Karpas-422 (cell line): ENCODE measurements at places on chromosomes 3 and 15. TPM values are rescaled to one million over a fixed set of nuclear protein-coding genes. Genes with fewer than 3 reads are reported as not detected.

DNA sequence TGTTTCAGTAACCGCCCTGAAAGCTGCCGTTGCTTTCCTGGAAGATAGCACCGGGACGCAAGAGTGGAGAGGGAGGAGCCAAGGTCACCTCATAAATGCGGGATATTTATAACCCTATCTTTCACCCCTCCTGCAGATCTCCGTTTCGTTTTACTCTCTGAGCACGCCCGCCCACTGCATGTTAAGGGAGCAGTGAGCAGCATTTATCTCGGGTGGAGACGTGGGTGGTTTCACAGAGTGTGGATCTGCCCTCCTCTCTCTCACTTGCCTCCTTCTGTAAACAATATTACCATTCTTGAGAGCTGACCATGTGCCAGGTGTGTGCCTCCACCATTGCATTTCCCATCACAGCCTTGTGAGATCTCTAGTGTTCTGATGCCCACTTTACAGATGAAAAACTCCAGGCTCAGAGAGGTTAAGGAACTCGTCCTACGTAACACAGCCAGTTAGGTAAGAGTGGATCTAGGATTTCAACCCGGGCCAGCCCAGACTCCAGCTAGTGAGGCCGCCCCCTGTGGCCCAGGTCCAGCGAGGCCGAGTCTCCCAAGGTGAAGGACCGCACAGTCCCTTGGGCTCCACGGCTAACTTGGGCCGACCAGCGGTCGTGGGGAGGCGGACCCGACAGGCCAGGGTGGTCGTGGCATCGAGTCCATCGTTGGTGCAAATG is 16.9 kb upstream of the SEMA4B start:
- peak; percentile 50 for DNase-seq

GRCh38 chr15:77119446-77119845 is 48.5 kb upstream of the TSPAN3 start:
- DNase-seq = no peak

GRCh38 chr3:181933052-181933618 is 221.4 kb downstream of the SOX2 start:
- no peak for DNase-seq

GRCh38 chr3:136432685-136433084 is 182.5 kb downstream of the PCCB start:
- no peak for DNase-seq

DNA sequence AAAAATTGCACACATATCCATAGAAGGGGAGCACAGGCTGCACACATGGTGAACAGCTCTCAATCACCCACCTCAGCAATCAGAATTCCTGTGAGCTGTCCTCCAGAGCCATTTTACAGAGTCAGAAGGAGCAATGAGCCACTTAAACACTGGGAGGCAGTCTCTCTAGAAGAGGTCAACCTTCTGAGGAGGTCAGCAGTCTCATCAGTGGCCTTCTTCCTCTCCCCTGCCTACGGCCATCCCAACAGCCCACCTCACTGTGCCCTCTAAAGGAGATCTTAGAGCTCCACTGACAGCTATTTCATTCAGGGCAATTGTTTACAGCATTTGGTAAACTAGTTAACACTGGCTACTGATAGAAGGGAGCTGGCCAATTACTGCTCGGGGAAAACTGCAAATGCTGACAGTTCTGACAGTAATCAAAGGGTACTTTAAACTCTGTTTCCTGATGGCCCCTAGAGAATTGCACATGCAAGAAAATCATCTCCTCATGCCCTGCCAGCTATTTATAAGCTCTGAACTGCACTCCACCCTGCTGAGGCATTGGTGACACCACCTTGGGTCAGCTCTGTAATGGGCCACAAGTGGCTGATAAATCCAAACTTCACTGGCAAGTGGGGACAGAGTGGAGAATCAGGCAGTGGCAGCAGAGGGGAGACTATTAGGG is 42.1 kb upstream of the TSPAN3 start:
- no peak for DNase-seq

Gene XRN1
- 50.8 and 62.2 TPM in 2 replicates for total RNA-seq

- no peak for DNase-seq
Measured at GRCh38 chr15:26475554-26475953, 297.3 kb downstream of the GABRB3 start.

DNA sequence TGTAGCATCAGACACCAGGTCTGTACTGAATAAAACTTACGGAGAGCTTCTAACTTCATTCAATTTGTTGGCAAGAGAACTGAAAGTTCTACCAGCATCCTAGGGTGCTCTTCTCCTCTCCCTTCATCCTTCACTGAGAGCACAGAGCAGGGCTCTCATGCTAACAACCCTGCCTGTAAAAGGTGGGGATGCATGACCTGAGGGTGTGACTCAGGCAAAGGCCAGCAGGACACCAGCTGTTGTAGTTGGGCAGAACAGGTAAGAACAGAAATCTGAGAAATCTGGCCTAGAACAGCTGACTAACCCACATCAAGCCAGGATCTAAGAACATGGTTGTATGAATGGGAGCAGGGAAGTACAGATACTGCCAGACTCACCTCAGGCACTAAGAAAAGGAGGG is 64.2 kb downstream of the MYLK start:
- no peak for DNase-seq

- DNase-seq = no peak
Measured at GRCh38 chr3:159787178-159787574, 201.5 kb upstream of the IL12A start.

Gene PP2D1
- not detected in 2 replicates for total RNA-seq

GRCh38 chr3:89250742-89251141 is 143.3 kb downstream of the EPHA3 start:
- DNase-seq = no peak

Gene MCF2L2
- total RNA-seq = 11.3 and 12.2 TPM in 2 replicates

DNA sequence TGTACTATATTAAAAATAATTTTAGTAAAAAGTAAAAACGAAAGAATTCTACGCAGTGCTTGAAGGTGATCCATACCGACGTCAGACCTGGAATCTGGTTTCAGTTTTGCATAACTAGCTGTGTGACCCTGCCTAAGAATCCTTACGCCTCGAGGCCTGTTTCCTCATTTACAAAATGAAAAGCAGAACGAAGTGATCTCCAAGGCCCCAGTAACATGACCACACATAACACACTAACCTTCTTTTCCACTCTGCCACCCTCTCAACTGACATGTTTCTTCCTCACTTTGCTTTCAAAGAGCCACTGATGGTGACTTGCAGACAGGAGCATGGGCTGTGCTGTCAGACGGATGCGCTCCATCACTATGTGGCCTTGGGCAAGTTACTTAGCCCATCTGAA is 4.8 kb downstream of the MESD start:
- peak; percentile 60 for DNase-seq

DNA sequence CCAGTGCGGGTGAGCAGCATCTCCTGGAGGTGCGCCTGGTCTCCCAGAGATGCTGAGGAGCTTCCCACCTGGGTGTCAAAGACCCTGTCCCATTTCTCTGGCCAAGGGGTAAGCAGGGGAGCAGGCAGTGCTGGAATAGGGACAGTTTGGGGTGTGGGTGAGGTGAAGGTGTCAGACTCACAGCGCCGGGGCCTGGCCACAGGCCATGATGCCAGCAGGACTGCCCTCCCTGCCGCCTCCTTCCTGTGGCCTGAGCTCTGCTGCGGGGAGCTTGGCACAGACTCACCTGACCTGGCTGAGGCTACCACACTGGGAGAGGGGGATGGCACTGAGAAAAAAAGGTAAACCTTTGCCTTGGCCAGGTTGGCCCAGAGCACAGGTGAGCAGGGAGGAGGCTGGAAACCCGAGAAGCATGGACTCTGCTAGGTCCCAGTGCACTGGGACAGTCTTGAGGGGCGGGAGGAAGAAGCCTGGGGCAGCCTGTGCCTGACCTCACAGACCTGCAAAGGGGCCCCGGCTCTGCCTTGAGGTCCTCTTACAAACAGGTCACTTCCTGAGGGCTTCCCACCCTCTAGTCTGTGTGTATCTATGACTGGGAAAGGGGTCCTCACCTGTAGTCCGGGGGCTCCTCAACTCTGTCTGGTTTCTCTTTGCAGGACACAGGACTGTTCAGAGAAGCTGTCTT is 28.2 kb downstream of the GRAMD2A start:
- no peak for DNase-seq

- DNase-seq = no peak
Measured at GRCh38 chr15:60426870-60427508, 29.2 kb upstream of the ANXA2 start.

GRCh38 chr15:51536965-51537574 is 85.5 kb downstream of the DMXL2 start:
- peak; percentile 54 for DNase-seq

DNA sequence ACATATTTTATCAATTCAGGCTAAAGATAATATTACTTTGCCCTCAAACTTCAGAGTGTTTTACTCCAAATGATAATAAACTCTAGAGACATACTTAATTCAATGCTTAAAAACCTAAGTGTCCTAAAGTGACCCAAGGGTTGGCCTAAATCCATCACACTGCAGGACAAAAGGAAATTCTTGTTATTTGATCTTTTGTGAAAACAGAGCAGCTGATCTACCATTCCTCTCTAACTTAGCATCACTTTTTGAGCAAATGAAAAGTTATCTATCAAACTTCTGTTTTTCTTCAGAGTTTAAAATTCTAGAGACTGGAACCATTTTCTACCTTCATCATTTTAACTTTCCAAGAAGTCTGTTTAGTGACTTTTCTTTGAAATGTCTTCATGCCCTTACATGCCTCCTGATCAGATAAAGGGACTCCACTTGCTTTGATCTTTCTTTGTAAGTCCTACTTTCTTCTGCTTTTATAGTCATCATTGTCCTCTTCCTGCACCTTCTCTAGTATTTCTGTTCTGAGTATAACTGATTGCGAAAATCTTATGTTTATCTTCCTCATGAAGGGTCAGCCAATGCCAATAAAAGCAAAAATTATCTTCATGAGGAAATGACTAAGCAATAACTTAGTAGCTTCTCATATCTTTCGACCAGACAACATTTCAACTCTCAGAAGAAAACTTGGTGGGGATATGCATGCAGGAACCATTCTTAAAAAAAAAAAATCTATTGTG is 378.7 kb upstream of the TGFBR2 start:
- no peak for DNase-seq
